ENCODE measurements at places on chromosomes 4 and X.
A peak's percentile ranks its signal among the peaks of the same experiment; 100 is the strongest.

- DNase-seq = peak; percentile 47
Measured at GRCh38 chr4:2935762-2936743, 27.2 kb downstream of the NOP14 start.

- no peak for DNase-seq
Measured at GRCh38 chr4:32172086-32172485, 1451.9 kb downstream of the PCDH7 start.

DNA sequence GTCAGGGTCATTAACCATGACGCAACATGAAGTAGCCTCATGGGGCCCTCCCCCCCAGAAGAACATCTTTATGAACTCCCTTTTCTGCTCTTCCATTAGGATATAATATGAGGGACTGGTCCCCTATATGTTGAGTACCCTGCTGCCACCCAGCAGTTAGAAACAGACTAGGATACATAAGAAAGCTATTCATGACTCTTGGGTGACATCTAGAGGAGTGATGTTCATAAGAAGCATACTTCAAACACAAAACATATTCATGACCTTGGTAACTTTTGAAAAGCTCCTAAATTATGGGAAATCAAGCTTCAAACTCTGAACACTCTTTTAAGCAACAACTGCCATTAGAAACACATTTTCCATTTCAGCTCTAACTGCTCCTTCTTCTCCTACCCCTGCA, 155.2 kb upstream of the SPIN4 start:
- no peak for DNase-seq

DNA sequence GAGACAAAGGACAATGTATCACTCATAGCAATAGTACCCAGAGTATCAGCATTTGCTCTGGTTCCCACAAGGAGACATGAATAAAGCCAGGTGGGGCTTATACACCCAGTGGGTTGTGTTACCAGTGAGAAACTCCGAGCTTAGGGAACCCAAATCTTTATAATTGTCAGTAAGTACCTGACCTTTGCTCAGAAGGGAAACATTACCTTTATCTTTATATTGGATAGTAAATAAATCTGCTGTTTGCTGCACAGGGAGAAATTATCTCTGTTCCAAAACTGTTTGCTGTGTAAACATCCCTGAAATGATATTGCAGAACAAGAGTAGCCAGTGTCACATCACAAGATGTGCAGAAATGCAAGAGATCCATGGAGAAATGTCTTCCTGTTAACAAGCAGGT, 12.1 kb upstream of the SLAIN2 start:
- DNase-seq = no peak

GRCh38 chr4:42466273-42466844, 69.1 kb downstream of the SHISA3 start:
- no peak for DNase-seq

- no peak for DNase-seq
Measured at GRCh38 chr4:185625503-185625902, 90.2 kb upstream of the PDLIM3 start.

GRCh38 chr4:2434420-2434819, 15.7 kb downstream of the CFAP99 start:
- no peak for DNase-seq

DNA sequence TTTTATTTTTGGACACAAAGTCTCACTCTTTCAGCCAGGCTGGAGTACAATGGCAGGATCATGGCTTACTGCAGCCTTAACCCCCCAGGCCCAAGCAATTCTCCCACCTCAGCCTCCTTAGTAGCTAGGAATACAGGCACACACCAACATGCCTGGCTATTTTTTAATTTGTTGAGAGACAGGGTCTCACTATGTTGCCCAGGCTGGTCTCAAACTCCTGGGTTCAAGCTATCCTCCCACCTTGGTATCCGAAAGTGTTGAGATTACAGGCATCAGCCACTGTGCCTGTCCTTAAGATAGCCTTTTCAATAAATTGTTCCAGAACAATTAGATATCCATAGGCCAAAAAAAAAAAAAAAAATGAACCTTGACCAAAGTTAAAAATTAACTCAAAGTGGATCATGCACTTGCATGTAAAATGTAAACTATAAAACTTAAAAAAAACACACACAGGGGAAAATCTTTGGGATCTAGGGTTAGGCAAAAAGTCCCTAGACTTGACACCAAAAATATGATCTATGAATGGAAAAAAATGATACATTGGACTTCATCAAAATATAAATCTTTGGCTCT, 28.6 kb upstream of the NFKB1 start:
- no peak for DNase-seq

DNA sequence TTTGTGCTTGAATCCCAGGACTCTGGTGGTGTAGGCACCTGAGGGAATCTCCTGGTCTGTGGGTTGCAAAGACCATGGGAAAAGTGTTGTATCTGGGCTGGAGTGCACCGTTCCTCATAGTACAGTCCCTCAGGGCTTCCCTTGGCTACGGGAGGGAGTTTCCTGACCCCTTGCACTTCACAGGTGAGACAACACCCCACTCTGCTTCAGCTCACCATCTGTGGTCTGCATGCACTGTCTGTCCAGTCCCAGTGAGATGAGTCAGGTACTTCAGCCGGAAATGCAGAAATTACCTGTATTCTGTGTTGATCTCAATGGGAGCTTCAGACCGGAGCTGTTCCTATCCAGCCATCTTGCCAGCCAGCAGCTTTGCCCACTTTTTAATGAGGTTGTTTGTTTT, 353.0 kb upstream of the IRS4 start:
- DNase-seq = no peak

GRCh38 chr4:27568952-27569319, 708.3 kb downstream of the STIM2 start:
- DNase-seq = no peak

DNA sequence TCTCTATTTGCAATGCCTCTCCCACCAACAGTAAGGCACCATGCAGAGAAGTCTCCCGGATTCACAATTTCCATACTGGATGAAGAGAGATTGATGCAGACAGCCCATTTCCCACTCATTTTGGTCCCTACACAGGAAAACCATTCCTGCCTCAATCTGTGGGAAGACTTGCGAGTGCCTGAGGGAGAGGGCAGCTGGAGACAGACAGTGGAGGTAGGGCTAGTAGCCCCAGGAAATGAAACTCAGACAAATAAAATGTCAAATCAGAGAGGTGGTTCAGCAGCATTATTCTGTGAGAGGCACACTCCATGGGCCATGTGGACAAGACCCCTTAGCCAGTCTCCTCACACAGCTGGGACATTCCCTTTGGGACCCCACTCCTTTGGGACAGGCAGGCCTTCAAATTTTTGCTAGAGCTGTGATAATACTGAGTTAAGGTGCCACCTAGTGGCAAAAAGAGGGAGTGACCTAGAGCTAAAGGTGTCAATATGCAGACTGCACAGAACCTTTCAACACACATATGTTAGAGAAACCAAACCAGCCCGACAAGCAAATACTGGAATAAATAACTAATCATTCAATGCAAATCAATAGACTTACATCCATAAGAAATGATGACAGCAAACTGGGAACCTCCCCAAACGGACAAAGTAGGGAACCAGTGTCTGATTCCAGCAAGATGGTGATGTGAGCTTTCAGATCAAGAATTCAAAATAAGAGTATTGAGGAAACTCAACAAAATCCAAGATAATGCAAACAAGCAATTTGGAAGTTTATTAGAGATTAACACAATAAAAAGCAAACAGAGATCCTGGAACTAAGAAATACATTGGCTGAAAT, 1865.3 kb upstream of the AGA start:
- peak; percentile 40 for DNase-seq

DNA sequence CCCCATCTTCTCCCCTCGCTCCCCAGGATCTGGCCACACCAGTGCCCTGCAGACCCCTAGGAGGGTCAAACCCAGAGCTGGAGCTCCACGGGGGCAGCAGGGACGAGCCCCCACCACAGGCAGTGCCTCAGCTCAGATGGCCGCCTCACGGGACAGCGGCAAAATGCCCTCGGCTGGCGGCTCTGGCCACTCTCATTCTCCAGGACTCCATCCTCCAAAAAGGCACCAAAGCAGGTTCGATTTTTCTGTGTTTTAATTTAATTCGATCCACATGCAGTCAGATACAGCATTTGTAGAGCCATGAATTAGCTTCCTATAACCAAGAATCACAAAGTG, 8.3 kb downstream of the FAM53A start:
- no peak for DNase-seq

GRCh38 chrX:12657881-12658280, 133.3 kb upstream of the PRPS2 start:
- no peak for DNase-seq

DNA sequence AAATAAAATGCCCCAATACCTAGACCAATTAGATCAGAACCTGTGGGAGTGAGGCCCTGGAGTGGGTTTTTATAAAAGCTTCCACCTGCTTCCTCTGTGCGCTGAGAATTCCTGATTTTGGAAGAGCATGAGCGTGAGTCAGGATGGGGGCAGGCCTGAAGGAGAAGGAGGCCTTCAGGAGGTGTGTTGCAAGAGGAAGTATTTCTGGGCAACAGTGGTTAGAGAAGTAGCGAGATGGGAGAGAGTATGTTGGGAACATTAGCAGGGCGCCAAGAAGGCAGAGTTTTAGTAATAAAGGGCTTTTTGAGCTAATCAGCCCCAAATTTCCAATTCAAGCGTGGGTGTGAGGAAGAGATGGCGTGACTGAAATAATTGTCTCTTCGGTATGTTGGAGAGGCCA, 349.8 kb downstream of the UNC5C start:
- no peak for DNase-seq

- DNase-seq = no peak
Measured at GRCh38 chrX:73478961-73479360, 32.1 kb downstream of the CDX4 start.

DNA sequence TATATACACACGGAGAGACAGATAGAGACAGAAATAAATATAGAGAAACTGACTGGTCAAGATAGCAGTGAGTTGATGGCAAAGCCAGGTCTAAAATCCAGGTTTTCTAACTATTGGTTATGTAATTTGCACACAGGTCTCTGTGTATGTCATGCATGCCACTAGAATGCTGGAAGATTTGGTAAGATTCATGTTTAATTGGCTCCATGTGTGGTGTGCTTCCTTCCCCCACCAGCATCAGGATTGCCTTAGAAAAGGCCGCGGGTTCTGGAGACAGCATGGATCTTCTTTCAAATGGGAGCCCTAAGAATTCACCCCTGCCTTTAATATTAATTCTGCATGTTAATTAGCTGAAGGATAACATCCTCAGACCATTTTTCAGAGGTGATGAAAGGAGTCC, 31.3 kb downstream of the HAND2 start:
- DNase-seq = no peak

GRCh38 chrX:28910487-28910886, 323.2 kb downstream of the IL1RAPL1 start:
- DNase-seq = no peak

DNA sequence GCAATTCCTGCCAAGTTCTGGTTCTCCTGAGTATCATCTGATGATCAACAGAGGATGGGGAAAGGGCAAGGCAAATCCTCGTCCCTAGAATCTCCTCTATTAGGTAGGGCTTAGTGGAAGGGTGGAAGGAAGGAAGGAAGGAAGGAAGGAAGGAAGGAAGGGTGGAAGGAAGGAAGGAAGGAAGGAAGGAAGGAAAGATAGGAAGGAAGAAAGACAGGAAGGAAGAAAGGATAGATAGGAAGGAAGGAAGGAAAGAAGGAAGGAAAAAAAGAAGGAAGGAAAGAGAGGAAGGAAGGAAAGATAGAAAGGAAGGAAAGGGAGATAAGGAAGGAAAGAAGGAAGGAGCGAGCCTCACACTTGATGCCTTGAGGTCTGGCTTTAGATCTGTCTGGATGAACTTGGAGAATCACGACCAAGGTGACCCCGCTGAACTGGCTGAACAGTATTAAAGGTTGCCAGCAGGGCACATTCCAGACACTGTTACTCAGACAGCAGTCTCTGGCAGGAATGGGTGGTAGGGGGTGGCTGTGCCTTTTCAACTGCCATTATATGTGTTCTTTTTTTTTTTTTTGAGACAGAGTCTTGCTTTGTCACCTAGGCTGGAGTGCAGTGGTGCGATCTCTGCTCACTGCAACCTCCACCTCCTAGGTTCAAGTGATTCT, 57.1 kb downstream of the MAP7D2 start:
- DNase-seq = no peak

DNA sequence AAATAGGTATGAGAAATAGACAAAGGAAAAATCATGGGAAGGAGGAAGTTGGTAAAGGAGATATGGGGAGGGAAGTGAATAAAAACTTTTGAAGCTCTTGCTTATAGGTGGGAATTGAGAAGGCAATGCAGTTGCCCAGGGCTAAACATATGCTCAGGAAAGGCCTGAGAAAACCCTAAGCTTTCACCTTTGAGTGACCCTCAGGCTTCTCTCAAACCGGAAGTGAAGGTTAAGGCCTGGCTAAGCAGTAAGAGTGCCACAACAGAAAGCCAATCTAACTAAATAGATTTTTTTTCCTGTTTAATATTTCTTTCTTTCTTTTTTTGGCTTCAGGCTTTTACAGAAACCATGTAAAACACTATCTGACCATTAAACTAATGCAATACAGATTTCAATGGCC, 69.5 kb upstream of the GABRA3 start:
- no peak for DNase-seq

DNA sequence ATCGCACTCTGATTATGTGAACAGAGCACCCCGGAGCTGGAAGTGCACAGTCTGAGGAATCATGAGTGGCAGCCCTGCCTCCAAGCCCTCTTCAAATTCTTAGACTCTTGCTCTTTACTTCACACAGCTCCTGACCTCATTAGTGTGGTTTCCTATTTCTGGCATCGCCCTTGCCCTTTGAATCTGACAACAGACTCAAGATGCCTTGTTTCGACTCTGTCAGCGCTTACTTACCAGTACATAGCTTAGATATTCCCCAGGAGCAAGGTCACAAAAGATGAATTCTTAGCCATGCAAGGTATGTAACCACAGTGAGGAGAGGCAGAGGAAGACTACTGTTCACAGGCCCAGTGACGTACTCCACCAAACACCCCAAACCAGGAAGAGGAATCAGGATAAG, 167.2 kb downstream of the KDR start:
- DNase-seq = peak; percentile 93

GRCh38 chrX:45191383-45191782, 9.3 kb downstream of the DIPK2B start:
- DNase-seq = no peak

DNA sequence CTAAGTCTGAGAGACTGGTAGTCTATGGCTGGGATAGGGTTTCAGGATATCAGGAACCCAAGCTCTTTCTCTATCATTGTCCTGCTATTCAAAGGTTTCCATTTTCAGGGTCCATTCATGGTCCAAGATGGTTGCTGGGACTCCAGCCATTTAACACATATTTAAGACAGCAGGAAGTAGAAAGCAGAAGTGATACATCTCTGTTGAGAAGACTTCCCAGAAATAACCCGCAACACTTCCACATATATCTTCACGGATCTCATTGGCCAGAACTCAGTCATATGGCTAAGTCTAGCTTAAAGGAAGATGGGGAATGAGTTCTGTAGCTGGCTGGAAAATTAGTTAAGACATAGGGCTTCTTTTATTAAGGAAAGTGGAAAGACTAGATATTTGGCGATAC, 23.8 kb downstream of the CTSO start:
- DNase-seq = no peak

All from brain microvascular endothelial cell (primary cell).